ENCODE measurements at places on chromosomes 7 and 10.

DNA sequence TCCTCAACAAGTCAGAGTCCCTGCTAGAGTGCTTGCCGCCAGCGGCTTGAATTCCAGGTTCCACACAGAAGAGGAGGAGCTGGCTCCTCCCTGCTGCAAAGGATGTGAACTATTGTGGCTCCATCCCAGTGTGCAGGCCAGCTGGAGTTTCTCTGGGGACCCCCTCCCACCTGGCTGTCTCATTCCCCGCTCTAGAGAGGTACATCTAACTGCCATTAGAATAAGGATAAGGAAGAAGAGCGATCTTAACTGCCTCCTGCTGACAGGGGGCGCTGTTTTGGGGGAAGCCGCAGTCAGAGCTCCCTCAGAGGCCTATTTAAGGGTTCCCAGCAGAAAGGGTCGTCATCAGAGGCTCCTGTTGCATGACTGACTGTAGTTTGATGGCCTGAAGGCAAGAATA is 40.8 kb upstream of the HECW1 start:
- peak; percentile 49 for DNase-seq

DNA sequence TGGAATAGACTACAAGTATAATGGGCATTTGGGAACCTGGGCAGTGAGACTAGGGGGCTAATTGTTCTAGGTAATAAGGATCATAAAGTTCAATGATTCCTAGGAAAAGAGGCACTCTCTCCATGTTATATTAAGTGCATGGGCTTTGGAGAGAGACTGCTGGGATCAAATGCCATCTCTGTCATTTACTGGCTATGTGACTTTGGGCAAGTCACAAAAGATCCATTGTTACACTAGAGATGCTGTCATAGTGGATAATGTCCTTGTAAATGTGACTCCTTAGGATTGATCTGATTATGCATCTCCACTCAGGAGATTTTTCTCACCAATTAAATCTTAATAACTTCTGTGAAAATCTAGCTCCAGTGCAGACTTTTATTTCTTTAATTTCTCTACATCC is 156.3 kb upstream of the CACNA2D1 start:
- no peak for DNase-seq

DNA sequence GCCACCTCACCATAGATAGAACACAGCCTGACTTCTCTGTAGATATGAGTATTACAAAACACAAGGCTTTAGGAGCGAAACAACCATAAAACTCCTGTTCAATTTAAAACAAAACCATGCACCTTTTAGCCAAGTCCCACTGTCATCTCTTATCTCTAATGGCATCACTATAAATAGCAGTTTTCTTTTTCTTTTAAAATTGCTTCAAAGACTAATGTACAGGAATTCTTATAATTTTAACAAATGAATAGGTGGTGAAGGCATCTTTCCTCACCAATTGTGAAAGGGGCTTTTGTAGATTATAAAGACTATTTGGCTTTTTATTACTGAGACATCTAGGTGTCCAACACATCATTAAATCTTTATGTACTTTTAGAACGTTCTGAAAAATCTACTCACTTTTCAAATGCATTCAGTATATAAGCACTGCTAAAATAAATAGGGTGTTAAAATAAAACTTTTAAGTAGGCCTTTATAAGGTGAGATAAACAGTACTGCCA is 205.7 kb upstream of the GRM3 start:
- DNase-seq, result no peak

- no peak for DNase-seq
Observed at GRCh38 chr7:133059263-133059662, 22.6 kb downstream of the CHCHD3 start.

DNA sequence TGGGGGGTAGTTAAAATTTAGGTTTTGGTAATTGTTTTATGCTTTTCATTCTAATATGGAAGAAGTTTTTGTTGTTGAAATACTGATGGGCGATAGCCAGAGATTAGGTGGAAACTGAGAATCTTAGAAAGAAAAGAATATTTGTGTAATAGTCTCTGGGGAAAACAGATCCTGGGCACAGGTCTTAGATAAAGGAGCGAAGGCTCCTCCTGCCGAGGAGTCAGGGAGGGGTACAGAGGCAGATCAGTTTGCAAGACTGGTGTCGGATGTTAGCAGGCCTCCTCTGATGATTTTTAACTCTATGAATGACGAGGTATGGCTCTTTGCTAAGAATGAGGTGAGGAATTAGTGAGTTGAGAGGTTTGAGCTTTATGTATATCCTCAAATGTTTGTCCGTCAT is 339.7 kb downstream of the HGF start:
- no peak for DNase-seq

GRCh38 chr10:72097448-72098300 is 9.3 kb upstream of the SPOCK2 start:
- DNase-seq, result no peak

DNA sequence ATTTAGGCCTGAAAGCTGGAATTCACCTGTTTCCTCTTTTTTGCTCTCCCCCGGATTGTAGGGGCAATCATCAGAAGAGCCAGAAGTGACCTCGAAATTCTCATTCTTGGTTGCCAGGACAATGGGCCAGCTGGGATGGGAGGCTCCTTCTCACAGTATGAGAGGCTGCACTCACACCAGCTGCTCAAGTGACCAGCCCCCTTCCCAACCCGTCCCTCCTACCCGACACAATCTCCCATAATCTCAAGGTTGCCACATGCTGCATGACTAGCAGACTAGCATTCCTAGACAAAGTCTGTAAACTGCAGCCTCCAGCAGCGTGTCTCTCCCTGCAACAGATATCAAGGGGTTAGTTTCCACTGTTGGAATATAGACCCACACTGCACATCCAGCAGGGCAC is 110.3 kb downstream of the C1GALT1 start:
- DNase-seq, result no peak

DNA sequence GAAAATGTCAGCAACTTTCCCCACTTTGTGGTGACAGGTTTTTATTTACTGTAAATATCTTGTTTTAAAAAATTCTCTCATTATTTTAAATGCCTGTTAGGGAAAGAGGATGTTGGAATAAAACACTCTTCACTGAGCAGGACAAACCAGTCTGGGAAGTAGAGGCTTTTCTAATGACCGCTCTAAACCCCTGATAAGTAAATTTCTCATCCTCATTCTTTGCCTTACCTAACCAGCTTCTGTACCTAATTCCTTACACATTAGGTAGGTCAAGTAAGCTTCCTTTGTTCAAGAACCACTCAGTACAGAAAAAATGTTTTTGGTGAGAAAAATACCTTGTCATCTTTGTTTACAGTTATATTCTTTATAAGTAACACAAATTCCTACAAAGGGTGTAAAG is 143.6 kb downstream of the GPR85 start:
- DNase-seq, result no peak

DNA sequence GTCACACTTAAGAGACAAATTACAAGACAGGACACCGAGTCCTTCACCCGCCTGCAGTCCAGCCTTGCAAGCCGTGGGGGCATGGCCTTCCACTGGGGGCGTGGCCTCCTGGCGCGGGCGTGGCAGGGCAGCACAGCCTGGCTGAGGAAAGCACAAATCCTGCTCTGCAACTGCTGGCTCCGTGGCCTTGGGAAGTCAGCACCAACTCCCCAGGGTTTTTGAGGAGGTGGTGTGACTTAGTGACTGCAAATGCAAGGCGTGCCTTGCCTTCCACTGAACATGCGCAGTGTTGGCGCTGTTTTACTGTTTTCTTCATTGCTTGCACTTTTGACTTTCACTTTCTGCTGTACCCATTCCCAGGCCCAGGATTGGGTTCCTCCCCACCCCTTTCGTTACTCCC is 12.9 kb upstream of the BMS1 start:
- no peak for DNase-seq

GRCh38 chr10:22518167-22518724 is 172.9 kb downstream of the SPAG6 start:
- no peak for DNase-seq

DNA sequence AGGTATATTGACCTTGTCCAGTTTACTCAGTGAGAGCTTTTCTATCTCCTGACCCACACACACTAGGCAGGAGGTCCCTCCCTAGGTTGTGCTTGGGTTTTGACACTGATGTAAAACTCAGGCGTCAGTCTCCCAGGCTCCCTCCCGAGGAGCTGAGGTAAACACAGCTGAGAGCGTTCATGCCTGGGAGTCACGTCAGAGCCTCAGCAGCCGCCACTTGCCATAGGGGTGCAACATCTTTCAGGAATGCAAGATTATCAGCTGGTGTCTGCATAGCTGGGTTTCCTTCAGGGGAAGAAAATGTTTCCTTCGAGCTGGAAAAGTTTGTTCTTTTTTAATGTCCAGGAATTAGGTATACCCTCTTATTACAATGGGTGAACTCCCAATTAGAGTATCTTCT is 70.6 kb downstream of the FGFR2 start:
- peak; percentile 55 for DNase-seq

- no peak for DNase-seq
Observed at GRCh38 chr7:18893156-18893555, 224.3 kb downstream of the TWIST1 start.

DNA sequence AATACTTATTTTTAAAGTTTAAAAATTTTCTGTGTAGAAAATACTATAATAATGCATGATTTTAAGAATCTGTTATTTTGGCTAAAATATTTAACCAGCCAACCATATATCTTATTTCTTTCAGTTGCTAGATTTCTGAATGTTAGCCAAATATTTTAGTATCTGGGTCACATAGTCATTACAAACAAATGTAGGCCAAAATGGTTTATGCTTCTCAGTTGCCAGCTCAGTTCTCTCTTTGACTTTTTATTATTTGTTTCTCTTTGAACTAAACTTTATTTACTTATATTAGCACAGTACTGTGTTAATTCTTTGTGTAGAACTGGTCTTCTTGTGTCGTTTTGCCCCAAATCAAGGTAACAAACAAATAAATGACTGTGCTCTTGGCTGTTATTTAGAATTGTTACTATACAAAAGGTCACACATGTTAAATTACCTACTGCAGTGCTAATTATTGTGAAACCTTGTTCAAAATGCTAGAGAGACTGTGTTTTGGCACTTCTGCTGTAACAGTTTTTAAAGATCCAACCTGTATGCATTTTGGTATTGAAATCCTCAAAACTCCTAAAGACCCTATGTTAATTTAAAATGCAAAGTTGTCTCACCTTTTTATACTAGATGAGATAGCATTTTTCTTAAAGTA is 39.8 kb downstream of the ZEB1 start:
- no peak for DNase-seq

- no peak for DNase-seq
Observed at GRCh38 chr10:61304746-61305145, 148.4 kb downstream of the TMEM26 start.

GRCh38 chr7:95545007-95545615 is 51.2 kb downstream of the PDK4 start:
- DNase-seq, result peak; percentile 18

GRCh38 chr10:129912986-129913695 is 50.9 kb downstream of the EBF3 start:
- no peak for DNase-seq

DNA sequence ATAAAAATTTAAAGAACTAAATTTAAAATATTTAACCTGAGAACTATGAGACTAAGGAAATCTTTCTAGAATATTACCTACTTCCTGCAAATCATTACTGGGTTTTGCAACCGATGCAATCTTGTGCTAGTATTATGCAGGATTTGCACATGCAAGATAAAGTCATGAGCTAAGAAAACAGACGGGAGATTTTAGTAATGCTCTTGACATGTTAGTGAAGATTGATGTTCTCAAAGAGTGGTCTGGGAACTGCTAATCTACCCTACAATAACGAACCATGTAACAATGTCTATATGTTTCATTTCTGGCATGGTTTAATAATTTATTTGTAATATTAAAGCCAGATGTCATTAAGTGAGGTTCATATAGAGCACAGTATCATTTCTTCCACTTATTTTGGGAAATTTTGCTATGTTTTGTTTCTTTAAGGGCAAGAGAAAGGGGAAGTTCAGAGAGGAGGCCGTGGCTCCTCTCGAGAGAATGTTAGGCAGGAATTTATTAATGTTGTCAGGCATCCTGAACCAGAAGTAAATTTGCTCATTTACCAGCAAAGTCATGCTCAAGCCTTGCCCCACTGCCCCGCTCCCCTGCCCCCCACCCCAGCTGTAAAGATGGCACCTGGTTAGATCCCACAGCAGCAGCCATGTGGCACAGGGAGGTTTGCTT is 22.8 kb downstream of the LRRC17 start:
- no peak for DNase-seq

GRCh38 chr10:49257154-49257553 is 41.8 kb upstream of the C10orf71 start:
- DNase-seq, result no peak

- no peak for DNase-seq
Observed at GRCh38 chr10:3892440-3893425, 107.7 kb upstream of the KLF6 start.

- no peak for DNase-seq
Observed at GRCh38 chr7:79494046-79494445, 40.6 kb upstream of the MAGI2 start.

GRCh38 chr10:45580371-45581215 is 92.0 kb downstream of the ZFAND4 start:
- no peak for DNase-seq

DNA sequence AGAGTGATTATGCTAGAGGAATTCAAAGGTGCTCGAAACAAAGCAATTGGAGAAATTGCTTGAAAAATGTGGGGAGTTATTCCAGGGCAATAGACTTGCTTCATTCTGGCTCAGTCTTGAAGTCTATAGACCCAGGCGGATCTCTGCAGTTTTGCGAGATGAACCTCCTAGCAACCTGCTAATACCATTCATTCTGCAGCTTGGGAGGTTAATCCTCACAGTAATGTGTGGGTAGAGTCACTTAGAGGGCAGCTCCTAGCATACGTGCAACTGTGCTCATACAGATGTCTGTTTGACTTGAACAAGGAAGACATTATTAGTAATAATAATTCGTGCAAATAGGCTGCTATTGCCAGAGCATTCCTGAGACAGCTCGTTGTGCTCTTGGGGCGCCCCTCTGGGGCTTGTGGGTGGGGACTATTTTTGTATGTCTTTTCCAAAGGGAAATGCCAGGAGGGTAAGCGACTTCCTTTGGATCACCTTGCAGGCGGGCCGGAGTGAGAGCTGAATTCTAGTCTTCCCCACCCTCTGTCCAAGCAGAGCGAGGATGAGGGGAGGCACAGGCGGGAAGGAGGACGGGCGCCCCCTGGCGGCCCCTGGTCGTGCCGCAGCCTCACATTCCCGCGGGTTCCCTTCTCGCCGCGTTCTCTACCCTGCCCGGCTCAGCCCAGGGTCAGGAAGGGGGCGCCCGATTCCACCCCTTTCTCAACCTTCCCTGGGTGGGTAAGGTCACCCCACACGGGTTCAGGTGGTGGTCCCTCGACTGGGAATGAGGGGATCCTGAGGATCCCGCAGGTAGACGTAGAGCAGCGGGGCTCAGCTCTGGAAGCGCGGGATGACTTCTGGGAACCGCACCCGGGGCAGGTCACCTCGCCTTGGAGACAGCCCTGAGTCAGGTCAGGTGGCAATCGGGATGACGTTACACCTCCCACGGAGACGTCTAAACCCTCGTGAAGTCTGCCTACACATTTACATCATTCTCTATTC is 241.5 kb downstream of the PHTF2 start:
- no peak for DNase-seq

- DNase-seq, result no peak
Observed at GRCh38 chr7:36747280-36748016, 23.2 kb upstream of the AOAH start.
